ENCODE measurements at places on chromosomes 1 and 21.
A peak's percentile ranks its signal among the peaks of the same experiment; 100 is the strongest.

DNA sequence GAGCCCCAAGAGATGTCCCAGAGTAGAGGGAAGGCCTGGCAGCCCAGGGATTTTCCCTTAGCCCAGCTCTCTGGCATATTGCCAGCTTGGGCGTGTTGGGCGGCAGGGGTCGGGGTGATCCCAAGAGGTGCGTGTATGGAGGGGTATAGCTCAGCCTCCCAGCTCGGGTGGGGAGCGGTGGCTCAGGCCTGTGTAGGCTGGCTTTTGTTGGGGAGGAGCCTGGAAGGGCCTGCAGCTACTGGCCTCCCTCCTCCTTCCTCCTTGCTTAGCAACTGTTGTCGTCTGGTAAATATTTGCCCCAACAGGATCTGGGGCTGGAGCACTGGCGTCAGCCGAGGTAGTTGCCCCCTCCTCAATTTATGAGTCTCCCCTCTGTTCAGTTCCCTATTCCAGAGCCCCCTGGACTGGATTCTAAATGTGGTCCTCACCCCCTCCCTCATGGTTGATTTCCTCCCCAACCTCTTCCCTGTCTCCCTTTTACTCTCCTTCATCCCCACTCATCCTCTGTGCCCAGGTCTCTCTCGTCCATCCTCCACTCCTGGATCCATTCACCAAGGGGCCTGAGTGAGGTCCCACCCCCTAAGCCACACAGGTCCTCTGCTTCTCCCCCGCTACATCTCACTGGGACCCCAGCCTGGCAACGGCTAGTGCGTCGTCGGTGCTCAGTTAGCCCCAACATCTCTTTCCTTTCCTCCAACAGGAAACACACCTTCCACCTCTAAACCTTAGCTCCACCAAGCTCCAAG lies 10.3 kb upstream of the LMNA start:
- DNase-seq, result peak; percentile 69

DNA sequence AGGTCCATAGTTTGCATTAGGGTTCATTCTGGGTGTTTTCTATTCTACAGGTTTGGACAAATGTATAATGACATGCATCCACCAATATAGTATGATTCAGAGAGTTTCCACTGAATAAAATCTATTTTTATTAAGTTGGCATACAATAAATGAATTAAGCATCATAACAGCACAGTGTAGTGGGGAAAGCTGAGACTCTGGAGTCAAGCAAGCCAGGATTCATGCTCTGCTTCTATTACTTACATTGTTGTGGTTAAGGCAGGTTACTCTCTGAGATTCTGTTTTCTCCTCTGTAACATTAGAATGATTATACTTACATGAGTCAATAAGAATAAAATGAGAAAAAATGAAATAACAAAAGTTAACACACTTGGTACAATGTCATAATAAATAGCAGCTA lies 131.3 kb downstream of the SLC30A10 start:
- DNase-seq, result no peak

DNA sequence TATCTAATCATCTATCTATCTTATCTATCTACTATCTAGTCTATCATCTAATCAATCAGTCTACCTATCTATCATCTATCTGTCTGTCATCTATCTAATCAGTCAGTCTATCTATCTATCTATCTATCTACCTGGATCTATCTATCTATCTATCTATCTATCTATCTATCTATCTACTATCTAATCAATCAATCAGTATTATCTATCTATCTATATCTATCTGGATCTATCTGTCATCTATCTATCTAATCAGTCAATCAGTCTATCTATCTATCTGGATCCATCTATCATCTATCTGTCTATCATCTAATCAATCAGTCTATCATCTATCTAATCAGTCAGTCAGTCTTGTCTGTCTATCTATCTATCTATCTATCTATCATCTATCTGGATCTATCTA lies 26.9 kb upstream of the C1orf174 start:
- DNase-seq, result no peak

DNA sequence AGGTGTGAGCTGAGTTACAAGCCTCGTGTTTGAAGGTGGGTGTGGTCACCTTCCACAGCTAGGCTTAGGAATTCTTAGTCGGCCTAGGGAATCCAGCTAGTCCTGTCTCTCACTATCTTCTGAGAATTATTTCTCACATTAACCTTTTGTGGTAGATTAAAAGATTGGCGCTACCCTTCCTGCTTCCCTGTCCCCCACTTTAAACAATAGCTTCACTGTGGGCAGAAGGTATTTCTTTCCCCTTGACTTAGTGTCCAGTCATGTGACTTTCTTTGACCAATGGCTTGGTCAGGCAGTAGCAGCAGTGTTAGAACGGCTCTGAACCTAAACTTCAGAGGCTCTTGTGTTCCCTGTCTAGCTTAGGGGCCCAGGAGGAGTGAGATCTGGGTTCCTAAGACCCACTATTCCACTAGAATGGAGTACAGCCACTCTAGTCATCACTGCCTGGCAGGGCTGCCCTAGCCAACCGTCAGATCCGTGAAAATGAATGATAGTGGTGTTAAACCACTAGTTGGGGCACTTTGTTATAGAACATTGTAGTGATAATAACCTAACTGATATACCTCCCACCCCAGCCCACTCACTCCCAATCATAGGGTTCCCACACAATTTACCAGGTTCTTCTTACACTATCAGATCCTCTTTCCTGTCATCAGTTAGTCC lies 13.9 kb upstream of the C1orf141 start:
- no peak for DNase-seq

GRCh38 chr1:76289692-76290091 lies 215.1 kb downstream of the ST6GALNAC3 start:
- no peak for DNase-seq

GRCh38 chr21:34702341-34703170 lies 33.8 kb downstream of the CLIC6 start:
- no peak for DNase-seq

DNA sequence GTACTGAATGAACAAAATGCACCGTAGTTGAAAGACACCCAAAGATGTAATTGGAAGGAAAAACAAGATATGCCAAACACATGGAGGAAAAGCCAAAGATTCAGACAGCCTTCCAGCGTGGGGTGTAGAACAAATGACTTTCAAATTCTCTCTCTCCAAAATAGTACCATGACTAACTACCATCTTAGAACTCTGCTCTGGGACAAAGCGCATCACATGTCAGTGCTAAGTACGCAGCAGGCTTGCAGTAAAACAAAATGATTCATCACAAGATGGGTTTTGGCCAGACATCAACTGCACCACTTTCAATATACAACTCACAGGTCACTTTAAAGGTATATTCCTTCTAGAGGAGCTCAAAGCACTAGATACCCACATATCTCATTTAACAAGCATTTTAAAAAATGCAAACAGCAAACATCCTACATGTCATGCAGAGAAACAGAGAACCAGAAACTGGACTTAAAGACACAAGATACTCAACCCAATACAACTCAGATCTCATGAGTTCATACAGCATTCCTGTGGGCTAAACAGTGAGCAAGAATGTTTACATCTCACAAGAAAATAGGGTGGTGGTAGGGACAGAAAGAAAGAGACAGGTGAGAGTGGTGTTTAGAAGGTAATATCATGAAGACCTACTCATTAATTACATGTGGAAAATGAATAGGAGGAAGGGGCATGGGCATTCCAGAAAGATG lies 75.7 kb downstream of the BCAR3 start:
- DNase-seq, result no peak

DNA sequence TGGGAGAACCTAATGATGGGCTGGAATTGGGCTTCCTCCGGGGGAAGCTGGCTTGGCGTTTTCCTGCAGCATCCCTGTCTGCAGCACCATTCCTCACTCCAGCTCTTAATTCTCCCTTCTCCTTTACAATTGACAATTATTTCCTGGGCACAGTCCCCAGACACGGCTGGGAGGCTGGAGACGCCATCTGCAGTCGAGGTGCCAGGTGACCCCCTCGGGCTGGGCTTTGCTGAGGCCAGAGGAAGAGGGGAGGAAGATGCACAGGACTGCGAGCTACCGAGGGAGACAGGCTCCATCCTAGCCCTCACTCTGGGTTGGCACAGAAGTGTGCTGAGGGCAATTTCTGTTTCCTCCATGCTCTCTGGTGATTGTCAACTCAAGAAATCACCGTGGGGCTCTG lies 453.8 kb downstream of the PTPRU start:
- no peak for DNase-seq

DNA sequence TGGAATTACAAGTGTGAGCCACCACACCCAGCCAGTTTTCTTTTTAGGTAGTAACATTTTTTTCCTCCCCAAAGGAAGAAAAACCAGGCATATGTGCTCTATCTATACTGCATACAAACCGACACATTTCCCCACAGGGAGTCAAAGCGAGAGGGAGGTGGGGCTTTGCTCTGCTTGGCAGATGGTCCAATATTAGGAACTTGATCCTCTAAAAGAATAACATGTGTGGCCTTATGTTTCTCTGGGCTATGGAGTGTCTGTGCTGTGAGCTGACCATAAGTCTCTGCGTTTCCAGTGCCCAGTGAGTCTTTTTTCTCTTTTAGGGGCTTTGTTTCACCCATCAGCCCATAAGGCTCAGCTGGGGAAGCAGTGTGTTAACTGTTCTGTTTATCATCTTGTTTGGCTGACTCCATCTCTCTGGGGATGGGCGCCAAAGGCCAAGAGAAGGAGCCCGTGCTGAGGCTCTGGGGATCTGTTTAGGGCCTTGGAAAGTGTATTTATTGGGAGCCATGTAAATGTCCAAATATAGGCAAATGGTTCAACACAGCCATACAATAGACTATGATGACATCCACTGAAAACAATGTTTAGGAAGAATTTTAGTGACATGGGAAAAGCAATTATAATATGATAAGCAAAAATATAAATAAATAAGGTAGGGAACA lies 20.2 kb downstream of the LMOD1 start:
- DNase-seq, result no peak

- DNase-seq, result no peak
Measured at GRCh38 chr1:145874646-145875045, 11.0 kb downstream of the ANKRD35 start.

GRCh38 chr1:156676820-156677615 lies at the start of gene NES:
NES (minus strand) TSS chr1:156677407; CDS start chr1:156677264, 143 bp downstream.
- DNase-seq, result peak; percentile 84

- DNase-seq, result no peak
Measured at GRCh38 chr1:99935534-99935933, 34.3 kb upstream of the SLC35A3 start.

DNA sequence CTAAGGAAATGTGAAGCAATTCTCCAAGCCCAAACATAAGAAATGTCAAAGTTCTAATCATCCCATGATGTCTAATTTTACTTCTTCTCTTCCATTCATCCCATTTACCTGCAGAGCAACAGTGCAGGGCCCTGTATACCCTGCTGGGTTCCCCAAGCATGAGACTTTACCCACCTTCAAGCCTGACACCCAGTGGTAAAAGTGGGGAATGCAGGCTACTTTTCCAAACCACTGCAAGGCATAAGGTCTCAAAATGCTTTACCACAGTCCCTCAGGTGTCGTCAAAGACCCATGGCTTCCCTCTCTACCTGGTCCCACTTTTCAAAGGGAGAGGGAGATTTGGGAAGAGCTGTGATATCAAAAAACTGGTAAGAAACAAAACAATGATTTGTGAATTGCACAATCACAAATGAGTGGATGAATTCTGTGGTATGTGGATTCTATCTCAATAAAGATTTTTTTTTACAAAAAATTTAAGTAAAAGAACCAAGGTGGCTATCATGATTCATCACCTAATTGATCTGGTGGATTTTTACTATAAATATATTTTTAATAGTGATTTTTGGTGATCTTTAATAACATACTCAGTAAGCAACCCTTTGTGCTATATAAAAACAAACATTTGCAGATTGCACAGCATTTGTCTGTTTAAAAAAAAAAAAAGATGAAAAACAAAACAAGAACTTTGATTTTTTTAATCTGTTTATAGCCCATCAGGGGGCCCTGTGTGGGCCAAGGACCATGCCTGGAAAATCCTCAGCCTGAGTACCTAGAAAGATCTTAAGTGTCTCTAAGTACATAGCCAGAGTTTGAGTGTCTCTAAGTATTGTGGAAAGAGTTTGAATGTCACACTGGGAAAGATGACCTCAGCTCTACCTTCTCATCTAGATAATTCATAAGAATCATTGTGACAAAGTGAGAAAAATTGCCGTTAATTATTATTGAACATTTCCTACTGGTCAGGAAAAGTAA lies 73.1 kb upstream of the GJB5 start:
- no peak for DNase-seq

- no peak for DNase-seq
Measured at GRCh38 chr1:9853249-9853595, 29.5 kb upstream of the CLSTN1 start.

DNA sequence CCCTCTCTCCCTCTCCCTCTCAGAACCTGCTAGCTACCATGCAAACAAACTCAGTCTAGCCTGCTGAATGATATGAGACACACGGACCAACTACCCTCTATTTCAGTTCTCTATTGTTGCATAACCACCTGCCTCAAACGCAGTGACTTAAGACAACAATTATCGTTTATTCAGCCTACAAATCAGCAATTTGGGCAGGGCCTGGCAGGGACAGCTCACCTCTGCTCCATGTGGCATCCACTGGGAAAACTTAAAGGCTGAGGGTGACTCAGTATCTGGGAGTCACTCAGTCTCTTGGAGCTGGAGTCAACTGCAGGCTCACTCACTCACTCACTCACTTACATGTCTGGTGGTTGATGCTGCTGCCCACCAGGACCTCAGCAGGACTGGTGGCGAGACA lies 121.3 kb downstream of the SEC16B start:
- DNase-seq, result no peak

DNA sequence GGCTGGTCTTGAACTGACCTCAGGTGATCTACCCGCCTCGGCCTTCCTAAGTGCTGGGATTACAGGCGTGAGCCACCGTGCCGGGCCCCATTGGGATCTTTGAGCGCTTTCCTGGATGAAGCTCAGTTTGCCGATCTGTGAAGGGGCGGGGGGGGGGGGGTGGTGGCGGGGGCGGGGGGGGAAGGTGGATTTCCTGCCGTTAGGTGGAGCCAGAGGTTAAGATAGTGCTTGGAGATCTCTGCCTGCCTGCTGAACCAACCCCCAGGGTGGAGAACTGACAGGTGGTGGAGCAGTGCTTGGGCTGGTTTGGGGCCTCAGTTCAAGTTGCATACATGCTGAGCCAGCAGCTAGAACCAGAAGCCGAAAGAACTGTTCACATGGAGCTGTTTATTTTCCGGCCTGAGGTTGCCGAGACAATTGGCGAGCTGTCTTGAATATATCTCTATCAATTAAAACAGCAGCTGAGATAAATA lies 1.7 kb downstream of the TMCC2 start:
- no peak for DNase-seq

- DNase-seq, result no peak
Measured at GRCh38 chr1:108521990-108522393, 37.9 kb upstream of the EEIG2 start.

DNA sequence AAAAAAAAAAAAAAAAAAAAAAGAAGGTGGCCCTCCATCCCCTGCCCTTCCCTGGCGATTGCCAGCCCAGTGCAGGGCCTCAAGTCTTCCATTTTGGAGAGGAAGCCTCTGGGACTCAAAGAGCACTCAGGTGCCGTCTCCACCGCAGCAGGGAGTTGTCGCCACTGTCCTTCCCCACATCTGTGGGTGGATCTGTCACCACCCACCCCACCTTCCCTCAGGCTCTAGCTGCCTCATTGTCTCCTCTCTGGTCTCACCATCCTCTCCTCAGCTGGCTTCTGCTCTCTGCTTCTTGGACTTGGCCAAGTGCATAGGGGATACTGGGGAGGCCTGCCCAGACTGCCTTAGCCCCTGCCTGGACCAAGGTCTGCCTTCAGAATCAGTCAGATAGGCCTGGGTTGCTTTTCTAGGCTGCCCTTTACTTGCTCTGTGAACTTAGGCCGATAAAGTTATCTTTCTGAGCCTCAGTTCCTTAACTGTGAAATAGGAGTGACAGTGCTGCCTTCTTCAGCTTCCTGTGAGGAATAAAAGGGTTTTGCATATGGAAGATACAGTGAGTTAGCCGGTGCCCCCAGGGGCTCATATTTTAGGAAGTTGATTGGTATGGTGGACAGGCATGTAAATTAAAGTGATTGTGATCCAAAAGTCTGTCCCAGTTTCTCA lies 15.8 kb downstream of the RCC1 start:
- no peak for DNase-seq
